ENCODE measurements at places on chromosomes 2 and 18.

- DNase-seq, result no peak
Measured at GRCh38 chr2:42771546-42772153, 7.7 kb upstream of the OXER1 start.

DNA sequence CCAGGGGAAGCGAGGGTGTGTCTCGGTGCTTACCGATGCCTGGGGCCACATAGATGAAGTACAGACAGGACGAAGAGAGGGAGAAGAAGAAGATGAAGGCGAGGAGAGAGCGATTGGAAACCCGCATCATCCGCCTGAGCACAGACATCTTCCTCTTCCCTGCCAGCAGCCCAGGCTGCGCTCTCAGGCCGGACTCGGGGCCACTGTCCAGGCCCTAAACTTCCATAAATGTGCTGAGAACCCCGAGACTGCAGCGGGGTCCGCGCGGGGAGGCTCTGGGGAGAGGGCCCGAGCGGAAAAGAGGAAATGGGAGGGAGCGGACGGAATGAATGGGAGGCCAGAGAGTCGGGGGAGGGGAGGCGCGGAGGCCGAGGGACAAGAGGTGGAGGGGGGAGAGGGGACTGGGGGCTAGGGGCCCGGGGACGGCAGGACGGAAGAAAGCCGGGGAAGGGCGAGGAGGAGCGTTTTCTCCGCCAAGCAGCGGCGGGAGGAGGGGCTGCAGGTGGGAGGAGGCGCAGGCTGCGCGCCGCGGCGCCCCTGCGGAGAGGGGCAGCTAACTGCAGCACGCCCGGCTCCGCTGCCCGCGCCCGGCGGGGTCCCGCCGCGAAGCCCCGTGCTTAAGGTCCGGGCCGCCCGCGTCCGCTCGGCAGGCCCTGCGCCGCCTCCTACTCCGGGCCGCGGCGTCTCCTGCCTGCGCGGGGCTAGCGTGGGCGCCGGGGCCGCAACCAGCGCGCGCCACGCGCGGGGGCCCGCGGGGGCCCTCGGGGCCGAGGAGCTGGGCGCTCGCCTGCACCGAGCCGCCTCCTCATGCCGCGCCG is at the start of gene B4GALT6:
Gene B4GALT6 (minus strand): TSS at position 303 of the 818 bp plus-strand sequence. CDS start 155 bp downstream, at position 148.
- no peak for DNase-seq

DNA sequence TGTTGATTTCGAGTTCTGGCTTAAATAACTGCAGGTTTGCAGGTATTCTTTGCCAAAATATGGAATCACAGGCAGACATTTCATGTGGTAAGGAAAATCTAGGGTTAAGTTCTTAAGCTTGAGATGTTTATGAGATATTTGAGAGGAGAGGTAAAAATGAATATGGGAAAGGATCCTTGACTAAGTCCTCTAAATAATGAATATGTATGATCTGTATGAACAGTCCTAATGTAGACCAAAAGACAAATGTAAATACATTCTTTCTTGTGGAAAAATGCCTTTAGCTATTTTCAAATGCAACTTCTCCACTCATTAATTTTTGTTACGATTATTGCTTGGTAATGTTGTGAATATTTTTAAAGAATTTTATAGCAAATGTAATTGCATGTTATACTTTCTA is 1632.6 kb downstream of the SUCLG1 start:
- no peak for DNase-seq

GRCh38 chr2:101341421-101341820 is 32.9 kb upstream of the RNF149 start:
- DNase-seq, result no peak

DNA sequence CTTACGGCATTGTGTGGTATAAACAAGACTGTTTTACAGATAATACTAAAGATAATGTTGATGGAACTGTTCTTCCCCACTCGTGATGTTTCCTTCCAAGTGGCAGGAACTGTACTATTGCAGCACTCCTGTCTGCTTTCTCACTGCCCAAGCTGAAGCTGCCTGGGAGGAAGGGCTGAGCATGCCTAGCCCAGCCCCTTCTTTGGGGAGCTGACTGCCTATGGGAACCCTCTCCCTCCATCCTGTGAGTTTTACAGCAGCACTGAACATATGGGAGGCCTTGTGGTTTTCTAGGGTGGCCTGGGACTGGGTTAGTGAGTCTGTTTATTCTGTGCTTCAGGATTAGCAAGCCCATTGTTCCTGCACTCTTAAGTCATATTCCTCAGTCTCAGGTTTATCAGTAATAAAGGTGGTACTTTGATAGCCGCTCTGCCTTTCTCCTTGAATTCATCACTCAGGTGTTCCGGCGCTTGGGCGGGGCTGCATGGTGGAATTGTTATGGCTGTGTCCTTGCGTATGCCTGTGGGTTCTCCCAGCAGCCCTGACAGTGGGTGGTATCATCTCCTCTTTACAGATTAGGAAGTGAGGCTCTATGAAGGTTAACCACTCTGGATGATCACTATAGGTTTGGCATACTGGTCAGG is 379.7 kb downstream of the PTPRM start:
- peak; percentile 49 for DNase-seq
